Mesenteric fat pad (tissue), 1 donor: ENCODE measurements at places on chromosomes 11 and 22. TPM values are rescaled to one million over a fixed set of nuclear protein-coding genes. Genes with fewer than 3 reads are reported as not detected.

DAGLA gene
- 3.3 TPM for total RNA-seq

OR52J3 gene
- total RNA-seq = not detected

MCHR1 gene
- not detected for total RNA-seq

GRCh38 chr11:118151431-118151830, 1.2 kb downstream of the SCN4B start:
- no peak for DNase-seq

- no peak for DNase-seq
These were observed 14.9 kb downstream of the DSCAML1 start for GRCh38 chr11:117782101-117782500.
